NCI-H446 (cell line): ENCODE measurements at places on chromosomes 3 and 15.

- DNase-seq = no peak
Measured at GRCh38 chr3:171615686-171616085, 155.5 kb upstream of the TNIK start.

DNA sequence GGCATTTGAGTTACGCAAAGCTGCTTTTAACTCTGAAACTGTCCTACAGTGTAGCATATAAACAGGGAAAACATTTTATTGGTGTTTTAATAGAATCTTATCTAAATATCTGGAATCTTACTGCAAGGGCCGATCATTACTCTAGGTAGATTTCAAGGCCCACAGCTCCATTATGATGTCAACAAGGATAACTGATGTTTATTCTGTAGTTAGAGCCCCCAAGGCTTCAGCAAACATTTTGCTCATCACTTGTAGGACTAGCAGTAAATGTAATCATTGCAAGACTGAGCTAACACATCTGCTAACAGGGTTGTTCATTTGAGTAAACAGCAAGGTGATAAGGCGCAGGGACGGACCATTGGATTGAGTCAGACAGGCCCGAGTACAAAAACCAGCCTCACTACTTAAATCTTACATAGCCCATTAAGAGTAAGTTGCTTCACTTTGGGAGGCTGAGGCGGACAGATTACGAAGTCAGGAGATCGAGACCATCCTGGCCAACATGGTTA lies 332.5 kb upstream of the TPRG1 start:
- no peak for DNase-seq

- no peak for DNase-seq
Measured at GRCh38 chr15:66098022-66098363, 155.6 kb downstream of the MEGF11 start.

- DNase-seq = peak; percentile 63
Measured at GRCh38 chr3:43155464-43156121, 49.7 kb upstream of the POMGNT2 start.

GRCh38 chr3:156492801-156493261 lies 62.1 kb downstream of the SSR3 start:
- DNase-seq = peak; percentile 82

GRCh38 chr15:65927545-65927944 lies 58.3 kb downstream of the RAB11A start:
- DNase-seq = no peak

DNA sequence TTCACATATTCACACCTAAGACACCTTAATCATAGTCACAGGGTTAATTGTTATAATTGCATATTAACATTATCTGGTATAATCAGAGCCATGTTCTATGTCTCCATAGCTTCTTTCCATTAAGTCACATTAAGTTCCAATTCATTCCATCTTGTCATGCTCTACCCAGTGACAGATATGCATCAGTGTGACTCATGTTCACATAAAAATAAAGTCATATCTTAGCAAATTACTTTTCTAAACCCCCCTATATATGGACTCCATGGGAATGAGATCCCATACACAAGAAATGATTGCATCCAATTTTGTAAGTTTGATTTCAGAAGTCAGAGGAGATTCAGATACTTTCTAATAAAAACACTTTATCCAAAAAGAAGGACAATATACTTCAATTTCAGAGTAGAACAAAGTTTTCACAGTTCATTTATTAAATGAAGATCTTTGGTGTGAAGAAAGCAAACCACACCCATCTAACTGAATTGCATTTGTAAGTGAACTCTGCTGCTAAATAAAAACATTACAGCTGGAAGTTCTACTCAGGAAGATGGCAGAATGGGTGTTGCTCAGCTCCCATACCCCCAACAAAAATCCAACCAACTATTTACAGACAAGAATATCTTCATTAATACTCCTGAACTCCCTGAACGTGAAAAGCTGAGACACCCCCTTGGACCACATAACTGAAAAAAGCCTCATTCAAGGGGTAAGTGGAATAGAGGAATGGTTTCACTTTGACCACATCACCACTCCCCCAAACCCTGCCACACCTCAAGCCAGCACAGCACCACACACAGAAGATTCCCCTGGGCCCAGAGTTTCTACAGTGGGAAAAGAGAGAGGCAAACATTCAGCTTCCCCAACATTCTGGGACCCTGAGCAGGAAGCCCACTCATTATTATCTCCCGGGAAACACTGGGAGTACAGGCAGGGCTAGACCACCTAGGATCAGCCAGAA lies 27.6 kb downstream of the THBS1 start:
- no peak for DNase-seq

DNA sequence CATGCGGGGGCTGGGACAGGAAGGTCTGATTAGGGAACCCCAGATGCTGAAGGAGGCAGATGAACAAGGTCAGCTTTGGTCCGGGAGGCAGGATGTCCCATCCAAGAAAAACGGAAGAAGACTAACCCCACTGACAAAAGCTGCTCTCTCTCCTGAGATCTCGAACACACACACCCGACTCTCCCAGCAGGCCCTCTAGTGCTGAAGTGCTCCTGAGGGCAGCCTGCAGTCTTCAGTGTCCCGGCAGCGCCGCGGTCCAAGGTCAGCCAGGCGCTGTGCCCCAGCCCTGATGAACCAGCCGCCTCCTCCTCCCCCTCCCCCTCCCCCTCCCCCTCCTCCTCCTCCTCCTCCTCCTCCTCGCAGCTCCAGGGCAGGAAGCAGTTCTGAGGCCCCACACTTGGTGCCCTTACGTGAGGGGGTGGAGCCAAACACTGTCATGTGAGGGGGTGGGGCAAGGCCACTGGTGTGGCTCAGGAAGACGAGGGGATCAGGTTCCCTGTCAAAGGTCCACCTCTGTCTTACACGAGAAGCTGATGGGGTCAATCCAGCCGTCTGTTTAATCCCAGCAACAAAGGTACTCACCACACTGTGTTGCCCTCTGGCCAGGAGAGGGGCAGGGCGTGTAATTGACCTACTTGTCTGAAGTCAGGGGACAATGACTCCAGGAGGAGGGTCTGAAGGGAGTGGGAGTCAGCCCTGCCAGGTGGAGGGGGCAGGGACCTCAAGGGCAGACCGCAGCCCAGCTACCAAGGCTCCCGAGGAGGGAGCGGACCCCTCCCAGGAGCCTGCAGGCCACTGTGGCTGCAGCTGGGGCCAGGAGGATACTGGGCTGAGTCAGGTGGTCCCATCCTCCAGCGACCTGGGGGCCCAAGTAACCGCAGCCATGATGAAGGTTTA lies 34.3 kb downstream of the PRR23E start:
- DNase-seq = no peak

GRCh38 chr3:136195258-136196063 lies 674 bp downstream of the MSL2 start:
- peak; percentile 82 for DNase-seq

DNA sequence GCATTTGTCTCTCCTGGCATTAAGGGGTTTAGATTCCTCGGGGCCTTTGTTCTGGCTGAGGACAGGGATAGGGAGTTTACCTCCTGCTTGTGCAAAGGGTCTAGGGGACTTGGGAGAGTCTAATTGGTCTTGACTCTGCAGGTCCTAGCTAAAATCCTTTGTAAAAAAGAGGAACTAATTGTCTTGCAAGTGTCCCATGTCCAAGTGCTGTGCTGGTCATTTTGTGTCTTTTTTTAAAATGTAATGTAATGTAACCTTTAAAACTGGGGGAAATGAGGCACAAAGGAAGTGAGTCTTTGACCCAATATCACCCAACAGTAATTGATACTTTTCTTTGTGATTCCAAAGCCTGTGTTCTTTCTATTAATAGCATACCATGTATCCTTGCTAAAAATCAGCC lies 14.9 kb upstream of the C3orf80 start:
- no peak for DNase-seq

- no peak for DNase-seq
Measured at GRCh38 chr15:74780523-74781430, 1.1 kb upstream of the CSK start.

GRCh38 chr3:17602126-17602525 lies 140.3 kb downstream of the TBC1D5 start:
- DNase-seq = no peak

DNA sequence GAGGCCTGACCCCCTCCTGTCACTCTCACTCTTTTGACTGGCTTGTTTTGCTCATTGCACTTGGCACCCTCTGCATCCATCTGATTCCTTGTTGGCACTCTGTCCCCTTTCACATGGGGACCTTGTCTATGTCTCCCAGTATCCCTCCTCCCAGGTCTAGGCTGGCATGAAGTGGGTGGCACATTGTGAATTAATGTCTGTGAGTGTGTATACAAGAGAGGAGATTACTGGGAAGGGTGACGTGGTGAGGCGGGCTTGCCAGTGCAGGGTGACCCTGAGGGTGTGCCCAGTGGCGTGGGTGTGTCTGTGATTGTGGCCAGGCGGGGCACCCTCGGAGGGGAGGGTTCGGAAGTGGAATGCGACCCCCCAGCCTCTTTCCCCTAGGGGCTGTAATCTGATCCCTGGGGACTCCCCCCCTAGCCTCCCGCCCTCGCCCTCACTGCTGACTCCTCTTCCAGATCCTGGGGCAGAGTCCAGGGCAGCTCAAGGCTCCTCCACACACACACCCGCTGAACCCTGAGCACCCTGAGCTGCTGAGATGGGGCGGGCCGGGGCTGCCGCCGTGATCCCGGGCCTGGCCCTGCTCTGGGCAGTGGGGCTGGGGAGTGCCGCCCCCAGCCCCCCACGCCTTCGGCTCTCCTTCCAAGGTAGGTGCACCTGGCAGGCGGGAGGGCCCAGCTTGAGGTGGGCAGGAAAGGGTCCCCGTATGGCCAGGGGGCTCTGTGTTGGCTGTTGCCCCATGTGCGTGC lies at the start of gene SEMA3B:
TSS of gene SEMA3B (plus strand) at position 445 of the 749 bp plus-strand sequence. CDS start at position 539, 94 bp downstream.
- DNase-seq = no peak

- no peak for DNase-seq
Measured at GRCh38 chr3:146747928-146748327, 142.8 kb upstream of the PLSCR5 start.

- DNase-seq = no peak
Measured at GRCh38 chr3:14242490-14243311, 64.1 kb downstream of the LSM3 start.

DNA sequence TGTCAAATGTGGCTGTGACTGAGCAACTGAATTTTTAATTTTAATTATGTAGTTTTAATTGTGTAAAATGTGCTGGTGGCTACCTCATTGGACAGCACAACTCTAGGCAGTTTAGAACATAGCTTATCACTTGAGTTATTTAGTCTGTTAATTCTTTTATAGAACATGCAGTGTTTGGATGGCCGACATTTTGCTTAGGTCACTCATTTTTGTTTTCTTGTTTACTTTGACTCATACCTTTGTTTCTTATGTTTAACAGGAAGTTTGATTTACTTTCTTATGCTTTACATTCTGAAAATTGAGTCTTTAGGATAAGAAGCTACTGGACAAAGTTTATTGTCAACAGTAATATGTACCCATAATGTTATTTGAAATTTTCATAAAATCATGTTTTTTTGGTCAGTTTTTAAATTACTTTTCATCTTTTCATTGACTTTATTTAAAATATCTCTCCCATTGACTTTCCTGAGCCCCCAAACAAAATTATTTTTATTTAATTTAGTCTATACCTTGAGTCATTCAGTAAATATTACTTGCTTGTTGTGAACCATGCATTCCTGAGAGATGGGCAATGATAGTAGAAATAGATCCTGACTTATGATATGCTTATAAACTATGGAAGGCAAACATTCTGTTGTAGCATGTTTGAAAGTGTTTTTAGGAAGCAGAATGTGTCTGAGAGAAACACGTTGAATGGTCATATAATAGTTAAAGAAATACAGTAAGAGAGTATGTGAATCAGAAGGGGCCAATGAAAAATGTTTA lies 60.6 kb downstream of the TCF12 start:
- no peak for DNase-seq

- DNase-seq = no peak
Measured at GRCh38 chr15:95196176-95196915, 965.0 kb downstream of the MCTP2 start.

- DNase-seq = no peak
Measured at GRCh38 chr3:109899925-109900324, 562.6 kb upstream of the DPPA4 start.

- DNase-seq = peak; percentile 7
Measured at GRCh38 chr3:377158-377561, 180.6 kb downstream of the CHL1 start.

DNA sequence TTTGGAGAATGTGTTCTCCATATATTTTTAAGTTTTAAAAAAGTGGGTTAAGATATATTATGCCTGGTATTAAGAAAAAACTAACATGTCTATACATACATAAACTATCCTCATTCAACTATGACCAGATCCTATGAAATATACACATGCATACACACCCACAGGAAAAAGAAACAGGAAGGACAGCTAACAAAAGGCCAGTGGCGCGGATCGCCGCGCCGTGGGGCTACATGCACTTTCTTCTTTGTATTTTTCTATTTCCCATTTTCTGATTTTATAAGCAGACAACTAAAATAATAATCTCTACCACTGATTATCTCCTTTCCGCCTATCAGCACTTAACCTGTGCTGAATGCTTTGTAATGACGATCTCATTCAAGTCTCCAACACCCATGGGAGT lies 160.1 kb downstream of the OR4M2 start:
- no peak for DNase-seq

DNA sequence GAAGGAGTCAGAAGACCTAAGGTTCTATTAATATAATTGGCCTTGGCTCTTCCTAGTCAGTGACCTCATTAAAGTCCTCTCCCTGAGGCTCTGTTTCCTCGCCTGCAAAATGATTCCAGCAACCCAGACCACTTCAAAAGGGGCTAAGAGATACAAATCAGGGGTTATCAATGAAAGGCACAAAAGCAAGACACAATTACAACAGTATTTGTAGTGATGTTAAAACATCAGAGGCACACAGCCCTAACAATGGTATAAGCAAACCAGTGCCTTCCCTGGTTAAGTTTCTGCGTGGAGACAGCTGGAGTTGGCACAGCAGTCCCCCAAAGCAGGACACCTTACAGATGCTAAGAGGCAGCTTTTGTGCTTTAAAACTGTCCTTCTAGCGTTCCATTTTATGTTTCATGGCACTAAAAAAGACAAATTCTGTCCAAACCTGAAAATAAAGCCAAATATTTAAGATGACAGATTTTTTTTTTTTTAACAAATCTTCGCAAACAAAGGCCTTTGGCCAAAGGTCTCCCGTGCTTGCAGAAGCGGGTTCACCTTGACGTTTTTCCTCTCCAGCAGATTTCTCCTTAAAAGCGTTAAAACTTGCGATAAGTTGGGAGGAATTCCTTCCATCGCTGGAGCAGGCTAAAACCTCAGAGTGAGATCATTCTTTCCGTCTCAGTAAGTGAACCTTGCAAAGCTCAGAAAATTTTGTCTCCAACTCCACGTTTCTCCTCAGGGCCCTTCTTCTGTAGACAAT lies 999 bp downstream of the ZNF280D start:
- no peak for DNase-seq

GRCh38 chr3:125125821-125126245 lies 70.0 kb upstream of the HEG1 start:
- DNase-seq = no peak

DNA sequence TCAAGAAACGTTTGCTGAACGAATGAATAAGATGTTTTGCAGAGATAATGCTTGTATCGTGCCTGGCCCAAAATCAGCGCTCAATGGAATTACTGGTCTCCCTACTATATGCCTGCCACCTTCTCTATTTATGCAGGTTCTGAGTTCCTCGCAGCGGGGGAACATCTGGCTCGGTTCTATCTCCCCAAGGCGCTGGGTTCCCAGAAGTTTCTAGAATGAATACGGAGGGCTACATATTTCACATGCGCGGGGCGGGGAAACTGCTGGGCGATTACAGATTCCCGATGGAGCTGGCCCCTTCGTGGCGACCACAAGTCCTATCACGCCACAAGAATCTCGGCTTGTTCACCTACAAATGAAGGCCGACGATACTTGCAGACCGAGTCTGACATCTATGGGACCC lies 411 bp upstream of the EIF2B5 start:
- DNase-seq = no peak

- DNase-seq = no peak
Measured at GRCh38 chr3:18098960-18099587, 326.1 kb downstream of the SATB1 start.

- DNase-seq = no peak
Measured at GRCh38 chr15:88814393-88814792, 11.2 kb downstream of the ACAN start.
